CD4-positive, alpha-beta T cell treated with Interleukin-6 at 100 ng/mL for 8 hours (primary cell): ENCODE measurements at places on chromosomes 1 and 21.

- DNase-seq: no peak
These were observed 163.3 kb downstream of the BRINP2 start for GRCh38 chr1:177333936-177334595.

- DNase-seq: no peak
These were observed 8.3 kb downstream of the PLEKHG5 start for GRCh38 chr1:6483017-6483760.

DNA sequence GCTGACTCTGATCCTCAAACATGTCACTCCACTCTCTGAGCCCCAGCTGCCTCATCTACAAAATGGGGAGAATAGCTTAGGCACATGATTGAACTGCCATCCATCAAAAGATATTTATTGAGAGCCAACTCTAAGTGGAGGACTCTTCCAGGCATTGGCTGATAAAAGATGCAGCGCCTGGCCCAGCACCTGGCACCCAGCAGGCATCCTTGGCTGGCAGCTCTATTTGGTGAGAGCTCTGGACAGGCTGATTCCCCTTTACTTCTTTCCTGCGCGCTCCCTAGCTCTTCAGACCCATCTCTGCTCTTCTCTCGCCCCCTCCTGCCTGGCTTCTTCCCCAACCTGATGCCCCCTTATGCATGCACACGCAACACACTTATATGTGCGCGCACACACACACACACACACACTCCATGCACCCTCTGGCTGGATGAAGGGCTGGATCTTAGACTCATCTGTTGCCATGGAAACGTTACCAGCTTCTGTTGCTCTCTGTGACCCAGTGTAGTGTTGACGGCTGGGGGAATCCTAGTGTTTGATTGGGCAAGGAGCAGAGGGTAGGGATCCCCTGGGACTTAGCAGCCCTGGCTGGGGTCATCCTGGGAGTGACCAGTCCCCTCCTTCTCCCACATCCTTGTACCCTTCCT lies 49.3 kb downstream of the VWA5B1 start:
- DNase-seq: no peak

- DNase-seq: peak; percentile 7
These were observed 136.6 kb upstream of the GFI1 start for GRCh38 chr1:92623187-92623778.

DNA sequence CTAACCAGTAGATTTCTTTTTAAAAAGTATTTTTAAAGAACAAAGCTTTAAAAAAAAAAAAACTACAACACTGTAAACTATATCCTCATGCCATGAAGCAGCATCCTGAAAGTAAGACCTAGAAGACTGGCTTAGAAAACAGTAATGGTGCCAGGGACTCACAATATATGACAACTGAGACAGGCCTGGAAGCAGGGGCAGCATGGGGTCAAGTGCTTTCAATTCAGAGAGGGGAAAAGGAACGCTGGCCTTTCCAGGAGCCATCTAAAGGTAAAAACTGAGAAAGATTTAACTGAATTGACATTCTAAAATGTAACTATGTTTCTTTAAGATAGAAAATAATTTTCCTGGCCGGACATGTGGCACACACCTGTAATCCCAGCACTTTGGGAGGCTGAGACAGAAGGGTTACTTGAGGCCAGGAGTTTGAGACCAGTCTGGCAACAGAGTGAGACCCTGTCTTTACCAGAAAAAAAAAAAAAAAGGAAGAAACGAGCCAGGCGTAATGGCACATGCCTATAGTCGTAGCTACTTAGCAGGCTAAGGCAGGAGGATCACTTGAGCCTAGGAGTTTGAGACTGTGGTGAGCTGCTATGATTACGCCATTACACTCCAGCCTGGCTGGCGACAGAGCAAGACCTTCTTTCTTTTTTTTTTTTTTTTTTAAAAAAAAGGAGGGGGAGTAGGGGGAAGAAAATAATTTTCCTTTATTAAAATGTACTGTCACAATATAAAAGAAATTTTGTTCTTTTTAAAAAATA lies 54.1 kb downstream of the SLC35D1 start:
- no peak for DNase-seq
